ENCODE measurements at places on chromosomes 6 and 20.

- no peak for DNase-seq
Observed at GRCh38 chr20:33031531-33031930, at the start of gene BPIFB6. Gene BPIFB6, plus strand, starts transcription at chr20:33031648. Its CDS starts 0 bp downstream, at chr20:33031648.

GRCh38 chr6:117955684-117956256 is 48.7 kb downstream of the SLC35F1 start:
- DNase-seq, result no peak

- DNase-seq, result no peak
Observed at GRCh38 chr20:31948008-31948407, 3.8 kb downstream of the PDRG1 start.

GRCh38 chr20:1206366-1207148 is 3.3 kb downstream of the C20orf202 start:
- no peak for DNase-seq

- no peak for DNase-seq
Observed at GRCh38 chr20:63687419-63688178, 8.9 kb upstream of the TNFRSF6B start.

- DNase-seq, result no peak
Observed at GRCh38 chr20:12728782-12729181, 280.0 kb upstream of the SPTLC3 start.

DNA sequence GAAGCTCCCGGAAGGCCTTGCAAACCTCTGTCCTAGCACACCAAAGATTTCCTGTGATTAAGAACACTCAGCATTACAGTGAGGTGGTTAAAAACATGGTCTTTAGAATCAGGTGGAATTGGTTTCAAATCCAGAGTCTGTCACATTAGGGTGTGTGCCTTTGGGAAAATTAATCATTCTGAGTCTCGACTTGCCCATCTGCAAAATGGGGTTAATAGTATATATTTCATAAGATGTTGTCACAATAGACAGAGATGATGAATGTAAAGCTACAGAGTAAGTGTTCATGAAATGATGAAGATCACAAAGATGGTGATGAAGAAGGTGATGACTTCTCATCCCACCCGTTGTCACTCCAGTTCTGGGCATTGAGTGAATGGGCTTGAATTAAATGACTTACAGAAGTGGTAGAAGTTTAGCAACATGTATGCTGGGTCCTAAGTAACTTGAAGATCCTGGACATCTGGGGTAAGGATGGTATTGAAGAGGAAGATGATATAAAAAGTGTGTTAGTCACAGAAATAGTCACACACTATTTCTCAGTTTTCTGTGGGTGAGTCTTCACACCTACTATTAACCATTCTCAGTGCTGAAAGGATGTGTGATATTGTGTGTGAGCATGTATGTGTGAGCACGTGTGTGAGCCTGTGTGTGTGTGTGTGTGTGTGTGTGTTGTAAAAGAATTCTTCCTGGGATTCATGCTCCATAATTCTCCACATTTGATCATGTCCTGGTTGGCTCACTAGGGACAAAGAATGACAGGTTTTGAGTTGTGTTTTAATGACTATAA is 28.0 kb upstream of the NEDD9 start:
- DNase-seq, result no peak

DNA sequence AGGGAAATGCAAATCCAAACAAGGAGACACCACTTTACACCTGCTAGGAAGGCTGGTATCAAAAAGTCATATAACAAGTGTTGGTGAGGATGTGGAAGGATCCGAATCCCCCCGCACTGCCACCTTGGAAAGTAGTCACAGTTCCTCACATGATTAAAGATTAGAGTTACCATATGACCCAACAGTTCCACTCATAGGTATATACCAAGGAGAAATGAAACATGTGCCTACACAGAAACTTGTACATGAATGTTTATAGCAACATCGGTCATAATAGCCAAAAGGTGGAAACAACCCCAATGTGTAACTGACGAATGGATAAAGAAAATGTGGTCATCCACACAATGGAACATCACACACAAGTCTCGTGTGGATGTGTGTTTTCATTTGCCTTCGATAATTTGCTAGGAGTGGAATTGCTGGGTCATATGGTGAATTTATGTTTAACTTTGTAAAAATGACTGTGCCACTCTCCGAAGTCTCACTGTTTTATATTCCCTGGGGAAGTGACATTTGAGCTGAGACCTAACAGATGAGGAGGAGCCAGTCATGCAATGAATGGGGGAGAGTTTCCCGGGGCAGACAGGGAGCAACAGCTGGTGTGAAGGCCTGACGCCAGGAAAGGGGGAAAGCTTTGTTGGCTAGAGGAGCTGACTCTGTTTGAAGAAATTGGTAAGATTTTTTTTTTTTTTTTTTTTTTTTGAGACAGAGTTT is 125.9 kb upstream of the MLN start:
- no peak for DNase-seq

DNA sequence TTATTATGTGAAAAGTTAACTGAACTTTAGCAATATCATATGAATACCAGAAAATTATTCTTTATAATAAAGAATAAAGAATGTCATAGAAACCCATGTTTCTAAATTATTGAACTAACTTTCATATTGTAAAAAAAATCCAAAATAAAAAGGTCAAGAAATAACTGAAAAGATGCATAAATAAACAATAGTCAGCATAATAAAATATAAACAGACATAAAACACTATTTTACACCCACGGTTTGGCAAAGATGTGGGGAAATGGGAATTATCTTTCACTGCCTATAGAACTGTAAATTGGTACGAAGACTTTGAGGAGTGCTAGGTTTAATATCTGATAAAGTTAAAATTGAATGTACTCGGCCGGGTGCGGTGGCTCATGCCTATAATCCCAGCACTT is 34.7 kb upstream of the CTAGE9 start:
- no peak for DNase-seq

DNA sequence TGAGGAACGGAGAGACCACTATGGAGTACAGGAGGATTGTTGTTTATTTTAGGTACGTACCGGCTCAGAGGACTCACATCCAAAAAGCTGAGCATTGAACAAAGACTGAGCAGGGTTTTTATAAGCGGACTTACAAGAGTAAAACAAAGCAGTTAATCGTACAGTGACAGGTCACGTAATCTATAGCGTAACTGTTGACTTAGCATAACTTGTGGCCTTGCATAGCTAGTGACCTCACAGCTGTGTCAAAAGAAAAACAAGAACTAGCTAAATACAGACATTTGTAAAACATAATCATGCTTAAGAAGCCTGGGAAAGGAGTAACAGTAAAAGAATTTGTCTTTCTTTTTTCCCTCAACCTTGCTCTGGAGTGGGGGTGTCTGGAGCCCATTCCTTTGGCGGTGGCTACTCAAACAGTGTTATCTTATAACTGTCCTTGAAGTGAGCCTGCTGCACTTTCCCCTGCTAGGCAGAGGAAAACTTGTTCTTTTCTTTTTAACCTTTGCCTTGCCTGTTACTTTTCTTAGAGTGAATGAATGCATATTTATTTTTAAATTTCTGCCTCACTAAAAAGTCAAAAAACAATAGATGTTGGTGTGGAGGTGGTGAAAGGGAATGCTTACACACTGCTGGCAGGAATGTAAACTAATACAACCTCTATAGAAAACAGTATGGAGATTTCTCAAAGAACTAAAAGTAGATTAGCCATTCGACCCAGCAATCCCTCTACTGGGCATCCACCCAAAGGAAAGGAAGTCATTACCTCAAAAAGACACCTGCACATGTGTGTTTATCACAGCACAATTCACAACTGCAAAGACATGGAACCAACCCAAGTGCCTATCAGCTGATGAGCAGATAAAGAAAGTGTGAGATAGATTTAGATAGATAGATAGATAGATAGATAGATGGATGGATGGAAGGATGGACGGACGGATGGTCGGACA is 109.0 kb downstream of the TAF4 start:
- no peak for DNase-seq

All from stimulated activated CD4-positive, alpha-beta T cell treated with anti-CD3 and anti-CD28 coated beads, Interleukin-1b, Interleukin-23, amount 100 ng/mL, for 1 hour (primary cell).